Activated CD8-positive, alpha-beta memory T cell treated with anti-CD3 and anti-CD28 coated beads, Interleukin-2, amount 10 ng/mL, durations not matched to agents 7 days and 5 days (primary cell): ENCODE measurements at places on chromosomes 1 and 21.
A peak's percentile ranks its signal among the peaks of the same experiment; 100 is the strongest.

- no peak for DNase-seq
Measured at GRCh38 chr1:198186916-198187580, 30.2 kb downstream of the NEK7 start.

DNA sequence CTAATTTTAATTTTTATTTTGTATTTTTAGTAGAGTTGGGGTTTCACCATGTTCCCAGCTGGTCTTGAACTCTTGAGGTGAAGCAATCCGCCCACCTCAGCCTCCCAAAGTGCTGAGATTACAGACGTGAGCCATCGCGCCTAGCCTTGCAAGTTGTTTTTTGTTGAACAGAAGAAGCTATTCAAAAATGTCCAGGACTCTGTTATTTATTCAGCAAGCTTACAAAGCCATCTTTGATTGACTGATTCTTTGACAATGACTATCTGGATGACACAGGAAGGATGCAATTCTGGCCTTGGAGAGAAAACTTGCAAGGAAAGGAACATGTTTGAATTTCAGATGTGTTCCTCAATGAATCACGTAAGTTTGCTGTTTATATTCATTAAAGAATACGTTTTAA is 63.5 kb downstream of the MAP3K7CL start:
- no peak for DNase-seq

- no peak for DNase-seq
Measured at GRCh38 chr1:18288722-18289121, 181.1 kb downstream of the IGSF21 start.

GRCh38 chr1:154350383-154350782 is 25.1 kb downstream of the ATP8B2 start:
- DNase-seq = no peak

DNA sequence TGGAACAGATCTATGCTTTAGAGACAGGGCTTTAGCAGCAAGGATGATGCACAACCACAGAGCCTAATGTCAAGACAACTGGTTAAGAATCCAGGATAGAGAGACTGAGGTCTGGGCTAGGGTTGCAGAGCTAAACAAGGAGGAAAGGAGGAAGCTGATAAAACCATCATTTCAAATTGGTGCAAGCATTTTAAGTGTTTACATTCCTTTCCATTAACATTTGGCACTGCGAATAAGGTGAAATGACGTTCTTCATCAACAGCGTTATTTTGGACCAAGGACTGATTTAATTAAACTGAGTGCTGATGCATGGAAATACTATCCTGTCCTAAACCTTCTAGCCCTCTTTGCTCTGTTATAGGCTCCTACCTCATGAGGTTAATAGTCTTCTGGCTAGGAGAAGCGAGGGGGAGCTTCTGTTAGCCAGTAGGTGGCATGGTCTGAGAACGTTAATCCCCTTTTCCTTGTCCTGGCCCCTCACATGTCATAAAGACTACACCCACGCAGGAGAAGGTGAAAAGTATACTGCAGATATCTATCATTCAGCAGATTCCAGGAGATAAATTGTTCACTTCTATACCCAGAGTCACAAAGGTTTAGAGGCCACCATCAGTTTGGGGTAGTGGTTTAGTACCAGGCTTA is 7.6 kb upstream of the C1orf21 start:
- no peak for DNase-seq

GRCh38 chr1:3650248-3651025 is 534 bp upstream of the WRAP73 start:
- no peak for DNase-seq

GRCh38 chr1:81369833-81370232 is 430.9 kb upstream of the ADGRL2 start:
- DNase-seq = no peak

DNA sequence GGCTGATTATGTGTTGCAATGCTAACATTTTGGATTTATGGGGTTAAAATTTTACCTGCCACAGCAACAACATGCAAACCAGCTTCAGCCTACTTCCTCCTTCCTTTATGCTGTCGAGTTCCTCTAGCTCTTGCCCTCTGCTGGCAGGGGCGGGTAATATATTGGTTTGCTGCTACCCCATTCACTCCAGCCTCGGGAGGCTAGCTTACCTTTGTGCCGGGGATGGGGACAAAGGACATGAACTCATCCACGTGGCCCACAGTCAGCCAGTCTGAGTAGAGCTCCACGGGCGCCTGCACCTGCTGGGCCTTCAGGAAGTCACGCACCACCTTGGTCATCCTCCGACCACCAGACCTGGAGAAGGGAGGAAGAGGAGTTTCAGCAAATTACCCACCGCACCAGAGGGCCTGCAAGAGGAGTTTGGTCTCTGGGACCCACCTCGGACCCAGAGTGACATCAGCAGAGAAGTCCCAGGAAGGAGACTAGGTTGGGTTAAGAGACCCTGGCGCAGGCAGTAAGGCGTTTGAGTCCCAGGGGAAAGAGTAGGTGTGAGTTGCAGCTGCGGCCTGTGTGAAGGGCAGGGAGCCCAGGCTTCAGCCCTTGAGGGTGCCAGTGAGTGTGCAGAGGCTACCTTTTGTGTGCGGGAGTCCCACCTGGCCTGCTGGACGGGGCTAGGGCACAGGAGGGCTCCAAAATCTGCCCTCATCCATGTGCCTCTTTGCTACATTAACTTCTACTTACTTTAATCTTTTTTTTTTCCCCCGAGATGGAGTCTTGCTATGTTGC is 21.8 kb upstream of the SDHB start:
- peak; percentile 62 for DNase-seq

GRCh38 chr1:55869065-55869464 is 653.9 kb upstream of the USP24 start:
- DNase-seq = no peak

DNA sequence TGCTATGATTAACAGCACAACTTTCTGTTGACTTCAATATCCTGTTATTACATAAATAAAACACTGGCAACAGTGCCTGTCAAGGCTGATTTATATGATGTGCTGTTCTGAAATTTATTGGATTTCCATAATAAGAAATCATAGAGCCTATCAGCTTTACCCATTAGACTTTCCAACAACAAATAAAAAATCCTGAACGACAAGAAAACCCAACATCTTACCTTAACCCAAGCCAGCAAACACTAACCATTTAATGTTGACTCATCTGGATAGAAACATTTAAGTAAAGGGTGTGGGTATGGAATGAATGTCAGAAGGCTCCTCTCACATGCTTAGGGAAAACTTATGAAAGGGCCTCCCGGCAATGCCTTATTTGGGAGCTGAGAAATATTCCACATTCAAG is 165.1 kb downstream of the SLC45A1 start:
- DNase-seq = no peak

GRCh38 chr1:113041569-113042284 is 31.3 kb upstream of the LRIG2 start:
- DNase-seq = no peak

DNA sequence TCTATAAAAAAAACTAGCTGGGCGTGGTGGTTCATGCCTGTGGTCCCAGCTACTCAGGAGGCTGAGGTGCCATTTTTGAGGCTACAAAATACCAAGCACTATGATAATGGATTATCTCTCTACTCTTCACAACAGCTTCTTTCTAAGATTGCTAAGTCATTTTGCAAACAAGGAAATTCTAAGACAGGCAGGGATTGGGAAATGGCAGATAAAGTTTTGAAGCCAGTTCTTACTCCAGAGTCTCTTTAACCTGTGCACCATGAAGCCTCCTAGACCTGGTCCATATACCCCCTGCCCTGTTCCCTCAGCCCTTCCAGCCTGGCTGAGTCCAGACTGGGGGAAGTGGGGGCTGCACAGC is 39.5 kb upstream of the DMBX1 start:
- no peak for DNase-seq

DNA sequence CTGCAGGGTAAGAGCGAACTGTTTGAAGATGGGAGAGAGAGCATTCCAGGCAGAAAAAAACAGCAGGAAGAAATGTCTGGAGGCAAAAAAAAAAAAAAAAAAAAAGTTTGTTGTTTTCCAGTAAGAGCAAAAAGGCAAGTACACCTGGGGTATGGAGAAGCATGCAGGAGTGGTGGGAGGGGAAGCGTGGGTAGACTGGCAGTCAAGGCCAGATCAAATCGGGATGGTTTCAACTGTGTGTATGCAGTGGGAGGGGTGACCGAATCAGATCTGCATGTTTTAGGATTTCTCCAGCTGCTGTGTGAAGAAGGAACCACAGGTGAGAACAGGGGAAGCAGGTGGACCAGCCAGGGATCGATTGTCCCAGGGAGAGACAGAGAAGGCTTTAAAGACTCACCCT is 34.7 kb downstream of the CSMD2 start:
- no peak for DNase-seq

DNA sequence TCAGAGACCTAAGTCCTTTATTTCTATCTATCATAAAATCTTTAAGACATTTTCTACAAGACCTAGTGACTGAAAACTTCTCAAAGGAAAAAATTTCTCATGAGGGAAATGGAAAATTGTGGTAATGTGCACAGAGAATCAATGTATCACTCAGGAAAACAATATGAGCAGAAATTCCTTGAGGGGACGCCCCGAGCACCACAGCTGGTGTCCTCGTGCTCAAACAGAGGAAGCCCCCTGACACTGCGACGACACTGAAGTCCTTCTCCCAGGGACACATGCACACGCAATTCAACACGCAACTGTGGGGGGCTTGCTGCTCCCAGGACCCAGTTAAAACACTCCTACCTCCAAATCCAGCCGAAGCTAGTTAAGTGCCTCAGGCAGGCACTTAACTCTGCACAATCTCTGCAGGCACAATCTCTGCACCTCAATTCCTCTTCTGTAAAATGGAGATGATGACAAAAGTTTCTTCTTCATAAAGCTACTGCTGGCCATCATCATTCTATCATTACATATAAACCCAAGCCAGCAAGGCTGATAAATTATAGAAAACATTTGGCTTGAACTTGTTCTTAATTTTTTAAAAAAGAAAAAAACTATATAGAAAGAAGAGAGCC is 16.0 kb downstream of the ZBTB17 start:
- DNase-seq = no peak

GRCh38 chr1:50175719-50176639 is 67.3 kb downstream of the ELAVL4 start:
- DNase-seq = no peak

DNA sequence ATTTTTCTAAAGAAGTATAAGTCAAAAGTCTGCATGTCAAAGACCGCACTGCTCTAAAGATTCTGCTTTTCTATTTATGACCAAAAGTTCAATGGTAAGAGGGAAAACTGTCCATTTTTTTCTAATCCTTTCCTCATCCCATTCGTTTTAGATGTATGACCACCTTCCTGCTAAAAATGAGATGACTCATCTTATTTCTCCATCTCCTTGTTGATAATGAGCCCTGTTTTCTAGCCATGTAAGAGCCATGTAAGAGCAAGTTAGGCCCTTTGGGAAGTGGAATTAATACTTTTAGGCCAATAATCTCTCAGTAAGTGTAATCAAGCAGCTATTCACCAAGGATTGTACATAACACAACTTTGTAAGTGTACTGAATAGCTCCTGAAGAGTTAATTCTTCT is 475.6 kb upstream of the B3GALT2 start:
- DNase-seq = no peak

DNA sequence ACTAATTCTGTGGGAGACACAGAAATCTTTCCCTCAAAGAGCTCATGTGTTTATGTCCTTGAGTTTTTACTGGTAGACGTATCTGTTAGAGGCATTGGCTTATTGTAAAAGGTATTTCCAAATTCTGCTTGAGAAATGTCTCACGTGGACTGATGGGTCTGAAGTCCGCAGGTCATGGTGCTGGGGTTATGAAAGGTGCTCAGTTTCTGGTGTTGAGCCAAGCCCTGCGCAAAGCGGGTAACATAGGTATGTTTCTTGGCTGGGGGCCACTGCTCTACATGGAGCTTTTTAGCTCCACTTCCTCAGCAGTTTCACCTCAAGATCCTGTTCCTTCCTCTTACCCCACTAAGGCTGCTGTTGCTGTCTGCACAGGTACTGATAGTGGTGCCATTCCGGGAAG is 10.8 kb downstream of the UTP25 start:
- no peak for DNase-seq

- DNase-seq = no peak
Measured at GRCh38 chr1:3940754-3941345, 40.8 kb upstream of the C1orf174 start.

DNA sequence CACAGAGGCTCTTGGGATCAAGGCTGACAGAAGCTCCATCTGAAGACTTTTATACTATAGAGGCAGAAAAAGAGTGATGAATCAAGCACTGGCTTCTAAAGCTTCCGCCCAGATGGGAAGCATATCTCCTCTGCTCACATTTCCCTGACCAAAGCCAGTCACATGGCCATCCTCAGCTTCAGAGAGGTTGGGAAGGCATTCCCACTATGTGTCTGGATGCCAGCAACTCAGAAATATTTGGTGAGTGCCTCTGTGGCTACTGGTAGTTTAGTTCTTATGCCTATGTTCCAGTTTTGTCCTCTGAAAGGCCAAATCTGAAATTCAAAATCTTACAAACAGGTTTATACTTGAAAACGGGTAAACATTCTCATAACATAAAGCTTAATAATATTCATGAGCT is 9.9 kb upstream of the DISC1 start:
- no peak for DNase-seq

DNA sequence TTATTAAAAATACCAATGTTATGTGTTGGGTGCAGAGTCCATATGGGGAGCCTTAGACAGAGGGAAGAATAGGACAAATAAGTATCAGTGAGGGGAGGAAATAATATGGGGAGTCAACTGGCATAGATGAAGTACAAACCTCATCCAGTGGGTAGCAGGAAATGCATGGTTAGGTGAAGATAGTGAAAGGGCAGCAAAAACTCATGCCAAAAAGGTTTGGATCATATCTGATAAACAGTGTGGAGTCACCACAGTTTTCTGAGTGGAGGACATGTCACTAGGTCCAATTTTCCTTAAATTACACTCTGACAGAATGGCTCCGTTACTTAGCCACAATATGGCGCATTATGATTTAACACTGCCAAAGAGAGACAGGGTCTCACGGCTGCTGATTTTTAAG is 10.3 kb downstream of the DUSP23 start:
- no peak for DNase-seq

DNA sequence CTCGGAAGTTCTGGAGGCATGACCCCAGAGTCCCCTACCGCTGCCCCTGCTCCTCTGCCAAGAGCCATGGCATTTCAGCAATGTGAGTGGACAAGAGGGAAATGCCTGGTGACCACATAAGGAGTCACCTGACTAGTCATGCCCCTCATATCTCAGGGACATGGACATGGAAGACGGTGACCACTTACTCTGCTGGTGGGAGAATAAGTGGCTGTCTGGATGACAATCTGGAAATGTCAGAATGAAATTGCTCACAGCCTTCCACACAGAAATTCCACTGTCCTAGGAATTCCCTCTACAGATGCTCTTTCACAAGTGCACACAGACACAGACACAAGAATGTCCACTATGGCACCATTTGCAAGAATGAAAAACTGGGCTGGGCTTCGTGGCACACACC is 24.3 kb upstream of the PLEKHG5 start:
- DNase-seq = no peak

GRCh38 chr1:59016390-59016789 is 232.5 kb upstream of the JUN start:
- peak; percentile 32 for DNase-seq

DNA sequence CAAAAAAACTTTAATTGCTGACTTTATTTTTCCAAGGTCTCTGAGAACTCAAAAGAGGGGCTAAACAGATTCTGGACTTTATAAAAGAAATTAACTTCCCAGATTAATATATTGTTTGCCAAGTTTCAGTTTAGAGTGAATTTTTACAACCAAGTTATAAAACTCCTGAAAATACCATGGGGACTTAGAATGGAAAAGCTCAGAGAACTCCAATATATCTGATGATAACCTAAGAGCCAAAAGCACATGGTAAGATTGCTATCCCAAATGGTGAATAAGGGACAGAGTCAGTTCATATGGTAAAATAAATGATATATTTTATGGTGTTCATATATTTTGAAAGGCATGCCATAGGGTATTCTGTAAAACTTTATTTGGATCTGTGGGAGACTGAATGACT is 470.9 kb downstream of the TTLL7 start:
- DNase-seq = no peak
